Activated CD4-positive, alpha-beta T cell treated with anti-CD3 and anti-CD28 coated beads, Interleukin-2, amount 10 ng/mL, durations not matched to agents 24 days and 14 days (primary cell): ENCODE measurements at places on chromosomes 6 and 20. TPM values are rescaled to one million over a fixed set of nuclear protein-coding genes. Genes with fewer than 3 reads are reported as not detected.
A peak's percentile ranks its signal among the peaks of the same experiment; 100 is the strongest.

GRCh38 chr6:149053848-149054558 is 263.5 kb upstream of the TAB2 start:
- peak; percentile 53 for DNase-seq

DNA sequence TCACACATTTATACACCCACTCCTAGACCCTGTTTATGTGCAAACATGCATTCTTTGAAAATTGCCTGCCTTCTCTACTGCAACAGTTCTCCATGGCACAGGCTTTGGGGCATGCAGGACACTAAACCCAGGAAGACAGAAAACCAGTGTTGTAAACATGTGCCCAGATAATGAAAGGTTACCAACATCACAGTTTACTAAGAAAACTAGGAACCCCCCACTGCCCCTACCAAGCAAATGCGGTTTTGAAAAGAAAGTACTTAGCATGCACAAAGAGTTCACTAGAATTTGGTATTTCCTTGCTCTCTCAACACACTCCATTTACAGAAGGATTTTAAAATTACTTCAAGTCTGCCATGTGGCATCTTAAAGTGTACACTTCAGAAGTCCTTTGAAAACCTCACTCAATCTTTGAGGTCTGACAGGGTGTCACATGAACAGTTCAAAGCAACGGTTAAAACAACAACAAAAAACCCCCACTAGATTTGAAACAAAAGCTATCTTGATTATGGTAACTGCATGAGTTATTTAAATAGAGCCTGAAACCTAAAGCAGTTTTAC is 245.0 kb downstream of the GMPR start:
- DNase-seq = peak; percentile 87

The ZNF133 gene
- total RNA-seq = 10.2 and 10.5 TPM in 2 replicates

The USP49 gene
- 5.8 and 6.3 TPM in 2 replicates for total RNA-seq

The PBOV1 gene
- total RNA-seq = not detected in 2 replicates

DNA sequence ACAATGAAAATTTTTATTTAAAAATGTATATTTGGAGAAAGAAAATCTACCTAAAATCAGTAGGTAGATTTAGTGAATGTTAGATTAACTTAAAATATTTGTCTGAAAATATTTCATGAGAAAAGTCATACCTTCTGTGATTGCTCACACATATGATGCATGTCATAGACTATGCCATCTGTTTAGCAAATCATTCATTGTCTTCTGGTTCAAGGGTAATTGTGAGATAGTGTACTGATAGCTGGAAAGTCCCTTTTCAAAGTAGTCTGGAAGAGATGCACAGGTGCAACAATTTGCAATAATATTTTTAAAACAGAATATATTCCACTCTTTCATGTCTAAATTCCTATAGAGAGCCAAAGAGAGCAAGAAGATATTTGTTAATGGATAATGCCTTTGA is 21.0 kb upstream of the RNF217 start:
- no peak for DNase-seq

DNA sequence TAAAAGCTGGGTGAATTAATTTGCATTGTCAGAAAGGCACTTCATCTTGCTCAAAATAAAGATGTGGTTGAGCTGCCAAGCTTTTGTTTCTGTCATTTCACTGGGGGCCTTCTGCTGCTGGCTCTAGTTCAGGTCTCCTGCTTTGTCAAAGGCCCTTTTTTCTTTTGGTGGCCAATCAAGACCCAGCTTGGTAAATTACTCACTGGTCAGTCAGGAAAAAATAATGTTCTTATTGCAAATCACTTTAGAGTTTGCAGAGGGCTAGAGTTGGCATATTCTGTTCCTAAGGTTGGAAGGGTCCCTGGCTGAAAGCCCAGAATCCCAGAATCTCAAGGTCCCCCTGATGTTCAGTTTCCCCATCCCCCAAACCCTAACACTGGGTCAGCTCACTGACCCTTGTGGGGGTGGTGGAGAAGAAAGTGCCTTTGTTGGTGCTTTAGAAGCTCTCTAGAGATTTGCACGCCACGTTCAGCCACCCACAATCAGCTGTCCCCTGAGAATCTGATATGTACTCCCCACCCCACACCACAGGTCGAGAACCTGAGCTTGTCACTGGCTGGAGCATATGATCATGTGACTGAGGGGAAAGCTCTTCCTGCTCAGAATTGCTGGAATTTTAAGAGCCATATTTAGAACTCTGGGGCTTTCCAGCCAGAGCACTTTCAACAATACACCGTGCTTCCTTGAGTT is 21.7 kb upstream of the BNIP5 start:
- DNase-seq = no peak
